ENCODE measurements at places on chromosomes 16 and 17. TPM values are rescaled to one million over a fixed set of nuclear protein-coding genes. Genes with fewer than 3 reads are reported as not detected.

Gene TBC1D3C
- total RNA-seq, result not detected

Gene JUP
- 12.9 TPM for total RNA-seq

Gene NOL3
- 5.0 TPM for total RNA-seq

Gene ASPHD1
- 4.1 TPM for total RNA-seq

Gene CA4
- not detected for total RNA-seq

Gene SYNGR3
- total RNA-seq, result 1.9 TPM

Gene PYDC1
- total RNA-seq, result not detected

- no peak for DNase-seq
These were observed 130.5 kb downstream of the MAF start for GRCh38 chr16:79469999-79470398.

DNA sequence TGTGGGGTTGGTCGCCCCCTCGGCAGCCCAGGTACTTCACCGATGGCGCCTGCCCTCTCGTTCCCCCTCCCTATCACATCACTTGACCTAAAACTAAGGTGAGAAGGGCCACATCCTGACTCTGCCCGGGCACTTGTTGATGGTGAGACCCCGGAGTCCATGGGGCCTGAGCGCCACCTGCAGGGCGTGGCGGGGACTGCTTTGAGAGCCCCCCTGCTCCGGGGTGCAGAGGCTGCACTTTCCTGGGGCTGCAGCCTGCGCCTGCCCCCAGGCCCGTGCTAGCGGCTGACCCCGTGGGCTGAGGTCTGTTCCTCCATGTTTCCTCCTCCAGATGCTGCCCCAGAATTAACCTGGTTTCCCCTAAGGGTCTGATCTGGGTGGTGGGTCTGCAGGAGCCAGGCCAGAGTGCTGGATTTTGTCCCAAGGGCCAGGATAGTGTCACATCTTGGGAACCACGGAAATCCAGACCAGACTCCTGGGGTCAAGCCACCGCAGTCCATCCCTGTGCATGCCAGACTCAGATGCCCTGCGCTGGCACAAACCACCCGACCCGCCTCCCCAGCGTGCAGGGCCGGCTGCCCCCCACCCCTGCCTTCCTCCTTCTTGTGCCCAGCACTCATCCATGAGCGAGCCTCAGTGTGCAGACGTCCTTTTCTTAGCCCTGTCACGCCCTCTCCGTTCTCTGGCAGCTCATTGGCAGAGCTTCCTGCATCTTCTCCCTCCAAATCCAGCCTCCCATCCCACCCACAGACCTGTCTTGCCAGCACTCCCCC is 2.7 kb downstream of the NDUFAF8 start:
- DNase-seq, result peak; percentile 13

DNA sequence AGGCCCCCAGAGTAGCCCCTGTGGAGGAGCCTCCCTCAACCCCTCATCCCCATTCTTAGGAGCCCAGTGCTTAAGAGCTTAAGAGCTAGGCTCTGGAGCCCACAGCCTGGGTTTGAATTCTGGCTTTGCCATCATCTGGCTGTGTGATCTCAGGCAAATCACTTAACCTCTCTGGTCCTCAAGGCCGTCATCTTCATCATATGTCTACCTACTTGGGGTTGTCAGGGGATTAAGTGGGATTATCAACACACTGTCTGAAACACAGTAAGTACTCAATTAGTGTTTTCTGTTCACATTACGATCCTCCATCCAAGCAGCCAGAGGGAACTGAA is 4.8 kb downstream of the SREBF1 start:
- no peak for DNase-seq

- no peak for DNase-seq
These were observed 5.5 kb downstream of the NARF start for GRCh38 chr17:82463925-82464566.

DNA sequence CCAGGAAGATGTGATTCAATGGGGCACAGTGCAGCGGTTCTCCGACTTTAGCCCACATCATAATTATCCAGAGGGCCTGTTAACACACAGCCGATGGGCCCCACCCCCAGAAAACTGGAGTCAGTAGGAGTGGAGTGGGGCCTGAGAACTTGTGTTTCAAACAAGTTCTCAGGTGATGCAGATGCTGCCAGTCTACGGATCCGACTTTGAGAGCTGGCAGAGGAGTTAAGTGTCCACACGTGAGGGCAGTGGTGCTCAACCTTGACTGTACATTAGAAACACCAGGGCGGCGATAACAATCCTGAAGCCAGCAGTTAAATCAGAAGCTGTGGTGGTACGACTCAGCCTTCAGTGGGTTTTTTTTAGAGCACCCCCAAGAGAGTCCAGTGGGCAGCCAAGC is 75.0 kb downstream of the GPRC5B start:
- DNase-seq, result no peak

GRCh38 chr17:62802561-62803205 is 5.4 kb downstream of the MARCHF10 start:
- no peak for DNase-seq

DNA sequence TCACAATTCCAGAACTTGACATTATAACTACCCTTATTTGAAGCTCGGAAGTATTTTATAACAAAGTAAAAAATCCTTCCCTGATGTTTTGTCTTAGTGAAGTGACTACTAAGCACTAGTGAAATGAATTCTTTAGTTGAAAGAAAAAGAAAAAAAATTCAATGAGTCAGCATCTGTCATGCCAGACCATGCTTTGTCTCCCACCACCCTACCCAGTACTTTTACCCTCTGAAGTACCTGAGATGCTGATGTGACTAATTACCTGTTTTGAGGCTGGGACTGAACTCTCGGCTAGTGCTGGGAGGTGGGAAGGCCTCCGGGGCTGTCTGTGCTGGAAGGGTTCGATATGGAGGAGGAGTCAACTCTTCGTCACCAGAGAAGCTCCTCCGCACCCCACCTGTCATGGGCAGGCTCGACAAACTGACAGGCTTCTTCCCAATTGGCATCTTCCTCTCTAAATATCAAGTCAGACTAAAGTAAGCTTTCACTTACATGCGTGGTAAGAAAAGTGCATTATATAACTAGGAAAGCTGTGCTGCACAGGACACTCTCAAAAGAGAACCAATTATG is 19.6 kb downstream of the NME2 start:
- no peak for DNase-seq

DNA sequence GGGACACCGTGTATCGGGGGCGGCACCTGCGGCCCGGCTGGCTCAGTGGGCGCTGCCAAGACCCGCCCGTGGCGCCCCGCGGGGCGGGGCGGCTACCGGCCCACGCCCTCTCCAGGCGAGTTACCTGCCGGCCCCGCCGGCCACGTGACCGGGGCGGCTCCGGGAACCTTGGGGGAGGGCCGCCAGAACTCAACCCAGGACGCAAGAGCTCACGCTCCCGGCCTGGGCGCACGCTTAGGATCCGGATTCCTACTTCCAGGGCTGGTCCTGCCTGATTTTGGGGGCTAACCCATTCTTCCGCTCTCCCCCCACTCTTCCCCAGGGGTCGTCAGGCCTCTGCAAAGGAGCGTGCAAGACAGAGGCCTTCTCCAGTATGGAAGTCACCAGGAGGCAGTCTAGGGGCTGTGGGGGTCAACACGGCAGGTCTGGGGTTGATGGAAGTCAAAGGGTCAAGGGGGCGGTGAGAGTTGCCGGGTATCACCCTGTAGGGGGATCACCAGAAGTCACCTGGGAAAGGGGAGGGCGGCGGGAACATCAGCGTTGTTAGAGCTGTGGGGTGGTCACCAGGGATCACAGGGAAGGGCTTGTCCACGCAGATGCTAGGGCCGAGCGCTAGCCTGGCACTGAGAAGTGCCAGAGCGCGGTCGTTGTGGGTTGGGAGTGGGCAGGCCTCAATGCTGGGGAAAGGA is 354 bp upstream of the ESRP2 start:
- no peak for DNase-seq

DNA sequence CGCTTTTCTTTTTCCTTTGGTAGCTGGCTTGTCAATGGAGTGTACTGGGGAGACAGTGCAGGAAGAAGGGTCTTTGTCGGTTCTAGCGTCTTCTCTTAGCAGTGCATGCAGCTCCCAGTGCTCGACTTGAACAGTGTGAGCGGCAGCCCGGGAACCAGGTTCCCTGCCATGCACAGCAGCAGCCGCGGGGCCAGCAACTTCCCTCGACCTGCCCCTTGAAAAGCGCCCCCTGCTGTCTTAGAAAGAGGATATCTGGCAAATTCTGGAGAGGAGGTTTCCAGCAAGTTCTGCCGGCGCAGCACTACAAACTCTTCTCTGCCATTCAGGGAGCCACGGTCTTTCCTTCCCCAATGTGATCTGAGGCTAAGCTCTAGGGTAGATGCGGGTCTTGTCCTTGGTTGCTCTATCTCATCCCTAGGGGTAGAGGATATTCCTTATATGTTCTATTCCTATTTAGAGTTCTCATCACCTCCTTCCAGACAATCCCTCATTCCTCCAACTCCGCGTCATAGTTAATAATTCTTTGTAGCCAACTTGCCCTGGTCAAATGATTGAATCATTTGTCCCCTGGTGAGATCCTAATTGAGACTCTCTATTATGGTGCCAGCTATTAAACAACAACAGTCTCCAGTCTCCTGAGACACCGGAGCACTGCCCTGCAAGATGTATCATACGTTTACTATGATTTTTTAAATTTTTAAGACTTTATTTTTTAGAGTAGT is 451.3 kb downstream of the PMP22 start:
- DNase-seq, result no peak

GRCh38 chr17:34816848-34817247 is 144.4 kb downstream of the CCT6B start:
- DNase-seq, result no peak

GRCh38 chr17:11170881-11171280 is 70.1 kb upstream of the SHISA6 start:
- no peak for DNase-seq

DNA sequence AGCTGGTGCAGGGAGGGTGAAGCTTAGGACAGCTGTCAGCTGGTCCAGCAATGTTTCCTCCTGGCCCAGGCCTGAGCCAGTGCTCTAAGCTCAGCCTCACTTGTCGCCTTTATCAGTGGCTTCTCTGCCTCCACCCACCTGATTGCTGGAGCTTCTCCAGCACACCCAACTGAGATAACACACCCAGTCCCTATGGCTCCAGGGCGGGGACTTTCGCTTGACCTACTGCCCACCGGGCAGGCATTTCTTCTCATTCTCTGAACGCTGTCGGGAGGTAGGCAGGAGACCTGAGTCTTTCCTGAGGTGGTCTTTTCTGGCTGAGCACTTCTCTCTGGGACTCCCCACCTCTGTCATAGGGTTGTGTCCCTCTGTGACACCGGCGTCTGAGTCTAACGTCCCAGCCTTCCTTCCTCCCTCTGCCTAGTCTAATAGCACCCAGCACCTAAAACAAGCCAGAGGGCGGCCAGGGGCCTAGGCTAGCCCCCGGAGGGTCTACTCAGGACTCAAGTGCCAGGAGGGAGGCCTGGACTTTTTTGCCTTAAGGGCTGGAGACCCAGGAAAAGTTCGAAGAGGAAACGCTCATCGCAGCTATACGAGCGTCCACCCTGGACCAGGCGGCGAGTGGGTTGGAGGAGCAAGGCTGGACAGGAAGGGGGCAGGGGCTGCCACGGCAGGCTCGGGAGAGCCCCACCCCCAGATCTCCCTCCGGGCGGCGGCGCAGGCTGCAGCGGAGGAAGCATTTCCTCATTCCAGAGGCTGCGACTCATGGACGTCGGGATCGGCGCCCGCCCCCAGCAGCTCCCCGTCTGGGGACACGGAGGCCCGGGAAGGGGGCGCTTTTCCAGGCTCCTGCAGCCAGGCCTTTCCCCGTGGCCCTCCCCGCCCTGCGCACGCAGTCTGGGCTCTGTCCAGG is 756 bp downstream of the TAX1BP3 start:
- peak; percentile 91 for DNase-seq

DNA sequence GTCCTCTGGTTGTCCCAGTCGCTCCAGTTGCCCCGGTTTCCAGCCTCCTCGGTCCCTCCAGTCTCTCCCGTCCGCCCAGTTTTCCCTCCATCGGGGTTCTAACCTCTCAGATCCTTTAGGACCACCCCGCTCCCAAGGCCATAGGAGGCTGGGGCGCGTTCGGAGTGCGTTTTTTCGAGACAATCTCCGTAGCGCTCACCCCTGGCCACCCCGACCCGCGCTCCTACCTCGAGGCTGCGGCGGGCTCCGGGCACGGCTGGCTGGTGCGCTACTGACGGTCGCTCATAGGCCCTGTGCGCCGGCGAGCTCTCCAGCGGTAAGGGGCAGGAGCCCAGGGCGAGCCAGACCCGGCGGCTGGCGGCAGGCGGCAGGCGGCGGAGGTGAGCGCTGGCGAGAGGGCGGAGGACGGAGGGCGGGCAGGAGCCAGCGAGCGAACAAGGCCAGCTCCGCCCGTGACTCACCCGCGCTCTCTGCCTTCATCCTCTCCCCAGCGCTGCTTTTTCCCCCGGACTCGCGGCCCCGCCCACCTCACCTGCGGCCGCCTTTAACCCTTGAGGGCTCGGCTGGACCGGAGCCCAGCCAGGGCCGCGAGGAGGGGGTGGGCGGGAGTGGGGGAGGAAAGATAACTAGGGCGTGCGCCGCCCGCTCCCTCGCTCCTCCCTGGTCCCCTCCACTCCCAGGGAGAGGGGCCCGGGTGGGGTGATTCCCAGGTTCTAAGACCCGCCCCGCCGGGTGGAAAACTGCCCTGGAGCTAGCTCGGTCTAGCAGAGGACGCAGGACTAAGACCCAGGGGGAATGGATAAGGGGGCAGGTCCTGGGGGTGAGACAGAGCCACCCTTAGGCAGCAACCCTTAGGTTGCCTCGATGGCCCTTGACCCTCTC is at the start of gene SP6:
SP6 (minus strand) TSS at position 472 of the 882 bp plus-strand sequence. CDS start 2,734 bp downstream, outside the sequence.
- peak; percentile 51 for DNase-seq

DNA sequence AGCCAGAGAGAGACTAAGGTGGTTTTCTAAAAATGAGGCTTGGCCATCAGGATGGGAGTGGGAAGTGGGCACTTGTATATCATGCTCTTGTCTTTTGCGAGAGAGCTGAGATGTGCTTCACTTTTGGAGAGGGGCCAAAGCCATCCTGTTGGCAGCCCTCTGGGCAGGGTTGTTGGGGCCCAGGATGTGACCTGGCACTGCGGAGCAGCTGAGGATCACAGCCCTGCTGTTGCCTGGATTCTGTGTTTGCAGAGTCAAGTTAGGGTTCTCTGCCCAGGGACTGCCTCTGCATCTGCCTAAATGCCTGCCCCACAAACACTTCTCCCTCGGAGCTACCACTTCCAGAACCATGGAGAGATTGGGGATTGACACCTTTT is 71.2 kb downstream of the PLD6 start:
- no peak for DNase-seq

DNA sequence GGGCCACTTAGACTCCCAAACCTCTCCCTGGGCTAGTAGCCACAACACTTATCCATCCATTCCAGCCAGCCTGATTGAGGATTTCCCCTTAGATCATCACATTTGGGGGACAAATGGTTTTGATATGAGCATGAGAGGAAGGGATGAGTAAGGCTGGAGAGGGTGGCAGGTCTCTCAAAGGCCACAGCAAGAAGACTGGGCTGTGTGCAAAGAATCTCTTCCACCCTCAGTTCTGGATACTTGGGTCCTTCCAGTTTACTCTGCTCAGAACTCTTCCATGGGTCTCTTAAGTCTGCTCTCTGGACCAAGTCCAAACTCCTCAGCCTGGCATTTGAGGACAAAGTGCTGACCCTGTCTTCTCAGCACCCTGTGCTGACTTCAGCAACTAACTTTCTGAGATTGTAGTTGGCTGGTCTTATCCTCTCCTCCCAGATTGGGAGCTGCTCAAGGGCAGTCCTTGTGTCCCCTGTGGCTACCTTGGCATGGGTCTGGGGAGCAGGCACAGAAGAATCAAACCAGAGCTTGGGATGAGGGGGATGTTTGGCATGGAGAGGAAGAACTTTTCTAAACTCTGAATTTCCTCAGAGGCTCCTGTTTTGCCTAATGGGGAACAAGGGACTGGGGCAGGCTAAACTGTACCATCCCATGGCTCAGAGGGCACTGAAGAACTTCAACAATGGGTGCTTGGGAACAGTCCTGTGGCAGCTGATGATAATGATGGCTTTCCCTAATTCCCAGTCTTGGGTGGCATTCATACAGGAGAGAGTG is 3.1 kb upstream of the NFATC3 start:
- no peak for DNase-seq

GRCh38 chr16:51542981-51543815 is 392.1 kb upstream of the SALL1 start:
- DNase-seq, result no peak
